ENCODE measurements at places on chromosomes 6 and 20.

DNA sequence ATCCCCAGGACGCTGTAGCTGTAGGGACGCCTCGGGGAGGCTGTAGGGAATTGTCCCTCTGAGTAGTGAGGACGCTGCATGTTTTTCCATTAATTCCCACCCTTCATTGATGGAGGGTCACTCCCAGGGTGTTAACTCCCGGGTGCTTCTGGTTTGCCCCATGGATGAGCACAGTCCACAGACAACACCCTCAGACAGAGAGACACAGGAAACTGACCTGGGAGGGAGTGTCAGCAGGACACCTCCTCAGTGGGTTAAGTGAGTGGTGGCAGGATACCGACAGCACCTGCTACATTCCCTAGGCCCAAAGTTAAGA is 53.5 kb downstream of the LINC00237 start:
- DNase-seq = no peak

GRCh38 chr6:162178666-162179065 is 548.9 kb downstream of the PRKN start:
- no peak for DNase-seq

DNA sequence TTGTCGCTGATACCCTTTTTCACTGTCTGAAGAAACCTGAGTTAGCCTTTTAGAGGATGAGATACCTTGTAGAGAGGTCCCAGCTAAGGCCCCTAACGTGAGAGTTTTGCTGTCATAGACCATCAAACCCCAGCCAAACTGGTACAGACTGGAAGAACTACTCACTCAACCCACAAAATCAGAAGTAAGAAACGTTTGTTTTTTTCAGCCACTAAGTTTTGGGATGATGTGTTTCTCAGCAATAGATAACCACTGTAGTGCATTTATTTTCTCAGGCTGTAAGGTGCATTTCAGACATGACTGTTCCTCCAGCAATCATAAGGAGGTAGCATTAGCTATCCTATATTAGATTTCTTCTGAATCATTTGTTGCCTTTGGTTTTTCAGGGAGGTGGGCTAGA is 407.3 kb upstream of the FLRT3 start:
- DNase-seq = no peak

- no peak for DNase-seq
Observed at GRCh38 chr6:46648869-46649492, 3.6 kb downstream of the CYP39A1 start.

DNA sequence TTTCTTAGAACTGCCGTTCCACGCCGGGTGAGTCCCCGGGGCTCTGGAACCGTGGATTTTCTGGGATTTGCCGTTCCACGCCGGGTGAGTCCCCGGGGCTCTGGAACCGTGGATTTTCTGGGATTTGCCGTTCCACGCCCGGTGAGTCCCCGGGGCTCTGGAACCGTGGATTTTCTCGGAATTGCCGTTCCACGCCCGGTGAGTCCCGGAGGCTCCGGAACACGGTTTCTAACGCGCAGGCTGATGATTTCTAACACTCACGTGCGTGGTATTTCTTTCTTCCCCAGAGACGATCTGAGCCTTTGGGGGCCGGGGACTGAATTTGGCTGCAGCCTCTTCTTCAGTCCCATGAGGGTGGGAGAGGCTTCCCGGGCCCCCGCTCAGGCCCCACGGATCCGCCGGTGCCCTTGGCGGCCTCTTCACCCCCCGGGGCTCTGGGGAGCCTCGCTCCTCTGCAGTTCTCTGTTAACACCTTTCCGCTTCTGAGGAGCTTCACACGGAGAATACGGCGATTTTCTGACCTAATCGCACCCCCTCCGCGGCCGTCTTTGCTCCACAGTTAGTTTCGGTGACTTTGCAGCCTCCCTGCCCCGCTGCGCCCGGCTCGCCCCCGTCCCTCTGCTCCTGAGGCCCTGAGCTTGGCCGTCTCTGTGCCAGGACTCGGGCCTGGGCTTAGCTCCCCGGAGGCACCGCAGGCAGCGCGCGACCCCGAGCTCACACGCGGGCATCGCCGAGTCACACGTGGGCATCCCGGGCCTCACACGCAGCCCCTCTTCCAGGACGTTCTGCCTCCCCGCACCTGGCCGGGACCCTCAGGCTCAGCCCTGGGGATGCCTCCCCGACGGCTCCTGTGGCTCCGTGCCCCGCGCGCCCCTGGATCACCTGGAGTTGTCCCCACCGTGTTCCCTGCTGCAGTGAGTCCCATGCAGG is 7.2 kb upstream of the KIF25 start:
- DNase-seq = no peak

GRCh38 chr20:5996765-5997164 is 46.3 kb downstream of the MCM8 start:
- peak; percentile 67 for DNase-seq

GRCh38 chr6:53543359-53544216 is 1.3 kb downstream of the GCLC start:
- no peak for DNase-seq

- no peak for DNase-seq
Observed at GRCh38 chr20:58944610-58945009, 36.4 kb upstream of the NELFCD start.

DNA sequence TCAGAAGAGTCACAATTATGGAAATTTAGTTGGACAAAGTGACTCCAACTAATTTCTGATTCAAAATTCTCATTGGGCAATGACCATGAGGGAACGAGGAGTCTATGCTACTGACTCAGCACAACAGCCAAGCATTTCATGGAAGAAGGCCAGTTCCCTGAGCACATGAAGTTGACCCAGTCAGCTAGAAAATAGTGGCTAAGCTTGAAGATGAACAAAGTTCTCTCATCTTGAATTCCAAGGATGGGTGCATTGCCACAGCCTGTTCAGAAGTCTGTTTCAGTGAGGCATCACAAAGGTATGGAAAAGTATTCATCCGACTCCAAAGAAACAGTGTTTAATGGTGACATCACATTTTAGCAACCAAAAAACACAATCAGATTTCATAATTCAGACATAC is 676.9 kb downstream of the HACE1 start:
- DNase-seq = no peak

- no peak for DNase-seq
Observed at GRCh38 chr6:3341467-3341866, 82.7 kb downstream of the PSMG4 start.

DNA sequence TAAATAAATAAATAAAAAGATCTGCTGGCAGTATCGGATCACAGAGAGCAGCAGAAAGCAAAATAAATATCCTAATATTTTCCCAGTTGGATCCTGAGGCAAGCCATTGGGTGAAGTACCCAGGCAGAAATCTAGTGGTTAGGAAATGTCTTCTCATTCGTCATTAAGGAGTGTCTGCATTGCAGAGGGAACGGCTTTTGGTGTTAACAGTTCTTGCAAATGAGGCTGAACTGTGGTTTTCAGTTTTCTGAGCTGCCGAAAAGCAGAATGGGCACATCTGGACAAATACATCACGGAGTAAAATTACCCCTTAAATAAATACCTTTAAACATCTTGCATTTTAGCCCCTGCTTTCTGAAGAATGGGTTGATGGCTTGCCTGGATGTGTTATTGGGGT is 82.3 kb upstream of the MPC1 start:
- no peak for DNase-seq

GRCh38 chr6:78538002-78538401 is 329.3 kb upstream of the IRAK1BP1 start:
- no peak for DNase-seq

DNA sequence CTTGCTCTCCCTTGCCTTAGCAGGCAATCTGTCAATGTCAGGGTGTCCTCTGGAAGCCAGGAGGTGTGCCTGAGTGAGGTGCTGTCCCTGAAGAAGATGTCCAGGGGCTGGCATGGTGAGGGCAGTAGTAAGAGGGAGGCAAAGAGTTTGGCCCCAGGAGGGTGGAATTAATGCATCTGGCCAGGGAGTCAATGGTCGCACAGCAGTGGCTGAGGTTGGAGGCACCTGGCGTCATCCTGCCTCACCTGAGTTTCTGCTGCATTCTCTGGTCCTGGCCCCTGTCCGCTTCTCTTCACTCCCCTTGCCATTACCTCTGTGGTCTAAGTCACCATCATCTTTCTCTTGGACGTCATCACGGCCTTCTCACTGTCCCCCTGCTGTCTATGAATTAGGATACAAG is 206.6 kb downstream of the ZMYND8 start:
- no peak for DNase-seq

- DNase-seq = no peak
Observed at GRCh38 chr20:36270744-36271638, 34.7 kb downstream of the AAR2 start.

DNA sequence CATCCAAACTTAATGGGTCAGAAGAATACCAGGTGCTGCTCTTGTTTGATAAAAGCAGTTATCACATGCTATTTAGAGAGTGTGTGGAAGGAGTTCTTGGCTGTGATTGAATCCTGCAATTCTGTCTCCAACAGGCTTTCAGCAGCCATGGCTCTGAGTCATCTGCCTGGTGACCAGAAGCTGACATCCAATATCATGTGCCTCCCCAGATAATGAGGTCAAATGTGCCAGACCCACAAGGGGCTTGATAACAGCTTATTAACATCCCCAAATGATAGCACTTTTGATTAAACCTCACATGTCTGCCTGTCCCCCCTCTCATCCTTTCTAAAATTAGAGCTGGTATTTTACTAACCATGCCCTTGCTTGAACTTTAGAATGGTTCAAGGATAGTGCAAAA is 175.7 kb upstream of the PLN start:
- DNase-seq = no peak

DNA sequence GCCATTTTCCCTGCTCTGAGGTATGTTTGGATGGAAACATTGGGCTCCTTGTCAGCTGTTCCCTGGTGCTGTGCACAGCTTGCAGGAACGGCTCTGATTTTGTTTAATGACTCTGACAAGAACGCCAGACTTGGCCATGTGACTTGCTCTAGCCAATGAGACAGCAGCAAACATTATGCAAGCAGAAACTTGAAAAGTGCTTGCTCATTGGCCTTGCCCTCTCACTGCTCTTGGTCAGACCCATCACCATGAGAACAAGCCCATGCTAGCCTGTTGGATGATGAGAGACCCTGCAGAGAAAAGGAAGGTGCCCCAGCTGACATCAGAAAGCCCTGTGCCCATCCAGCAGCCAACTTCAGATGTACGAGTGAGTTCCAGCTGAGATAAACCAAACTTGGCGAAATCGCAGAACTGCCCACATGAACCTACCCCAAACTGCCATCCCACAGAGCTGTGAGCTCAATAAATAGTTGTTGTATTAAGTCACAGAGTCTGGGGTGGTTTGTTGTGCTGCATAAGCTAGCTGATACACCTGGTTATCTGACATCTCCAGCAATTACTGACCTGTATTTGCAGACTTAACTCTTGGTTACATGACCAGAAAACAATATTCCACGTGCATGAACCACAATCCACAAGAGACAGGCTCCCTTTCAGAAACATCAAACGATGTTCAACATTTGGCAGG is 96.9 kb downstream of the JPH2 start:
- no peak for DNase-seq

DNA sequence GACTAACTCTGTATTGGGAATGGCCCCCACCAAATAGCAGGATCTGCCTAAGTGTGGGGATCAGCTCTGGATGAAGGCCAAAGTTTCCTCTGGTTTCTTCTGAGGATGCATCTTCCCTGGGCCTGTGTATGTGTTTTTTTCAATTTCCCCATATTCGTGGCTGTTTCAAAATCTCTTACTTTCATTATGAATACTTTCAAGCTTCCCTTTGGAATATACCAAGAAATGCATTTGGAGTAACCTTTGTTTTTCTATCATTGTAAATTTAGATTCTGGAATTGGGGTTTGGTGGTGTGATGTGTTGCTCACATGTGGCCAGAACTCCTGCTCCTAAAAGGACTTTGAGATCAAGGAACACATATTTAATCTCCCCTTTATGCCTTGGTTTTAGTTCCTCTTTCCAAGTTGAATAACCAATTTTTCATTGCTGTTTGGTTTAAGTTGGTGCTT is 8.4 kb downstream of the ENTPD6 start:
- DNase-seq = no peak

GRCh38 chr6:90110971-90111370 is 185.7 kb downstream of the BACH2 start:
- DNase-seq = peak; percentile 79

GRCh38 chr6:156703719-156704118 is 73.5 kb upstream of the ARID1B start:
- no peak for DNase-seq

DNA sequence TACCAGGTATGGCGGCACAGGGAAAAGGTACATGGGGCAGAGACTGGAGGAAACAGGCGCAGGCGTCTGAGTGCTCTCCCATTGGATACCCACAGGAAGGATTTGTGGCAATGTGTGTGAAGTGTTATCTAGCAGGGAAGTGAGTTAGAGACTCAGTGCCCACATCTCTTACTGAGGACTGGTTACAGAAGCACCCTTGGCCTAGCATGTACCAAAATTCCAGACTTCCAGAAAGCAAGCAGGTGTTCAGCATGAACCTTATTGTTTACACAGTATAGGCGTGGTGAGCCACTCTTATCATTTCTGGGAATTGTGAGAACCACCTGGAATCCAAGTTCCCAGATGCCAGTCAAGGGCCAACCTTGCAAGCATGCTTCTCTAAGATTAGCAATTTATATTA is 14.2 kb downstream of the MANBAL start:
- no peak for DNase-seq

DNA sequence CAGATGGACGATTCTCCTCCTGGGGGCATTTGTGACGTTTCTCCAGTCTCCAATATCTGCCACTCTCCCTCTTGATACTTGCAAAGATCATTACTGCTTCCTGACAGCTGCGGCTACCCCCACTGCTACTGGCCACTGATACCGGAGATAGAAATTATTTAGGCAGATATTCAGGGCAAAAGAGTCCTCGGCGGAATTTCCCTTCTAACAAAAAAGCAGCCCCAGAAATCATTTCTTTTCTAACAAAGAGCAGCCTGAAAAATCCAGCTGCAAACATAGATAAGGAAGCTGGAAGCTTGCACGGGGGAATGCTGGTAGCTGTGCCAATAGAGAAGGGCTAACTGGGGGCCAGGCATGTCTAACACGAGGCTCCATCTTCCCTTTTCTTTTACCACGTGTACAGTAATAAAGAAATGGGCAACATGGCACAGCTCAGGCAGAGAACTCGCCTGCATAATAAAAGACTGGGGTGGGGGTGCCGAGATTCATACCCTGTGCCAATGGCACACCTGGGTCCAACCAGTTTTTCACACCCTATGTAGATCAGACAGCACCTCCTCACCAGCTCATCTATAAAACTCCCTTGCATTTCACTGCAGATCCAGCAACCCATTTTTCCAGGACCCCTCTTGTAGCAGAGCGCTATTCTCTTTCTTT is 6.1 kb downstream of the TP53RK start:
- no peak for DNase-seq

DNA sequence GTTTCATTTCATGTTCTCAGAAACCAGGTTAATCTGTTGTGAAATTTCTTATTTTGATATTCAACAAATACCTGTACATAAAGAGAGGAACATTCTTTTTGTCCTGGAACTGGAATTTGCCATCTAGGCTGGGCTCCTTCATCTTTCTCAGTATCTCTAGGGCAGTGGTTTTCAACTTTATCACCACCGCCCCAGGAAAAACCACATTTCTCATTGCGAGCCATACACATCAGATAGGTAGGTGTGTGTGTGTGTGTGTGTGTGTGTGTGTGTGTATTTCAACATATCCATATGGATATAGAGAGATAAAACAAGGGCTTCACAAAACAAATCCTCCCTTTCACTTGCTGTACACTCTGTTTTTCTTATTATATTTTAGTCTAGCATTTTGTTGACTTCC is 24.1 kb downstream of the BFSP1 start:
- DNase-seq = no peak

Data from CD4-positive, alpha-beta memory T cell (primary cell).